8988T (cell line): ENCODE measurements at places on chromosomes 16 and 17.

- no peak for DNase-seq
Measured at GRCh38 chr17:48915459-48916282, 7.5 kb downstream of the UBE2Z start.

- no peak for DNase-seq
Measured at GRCh38 chr16:85134076-85134788, 22.0 kb upstream of the CIBAR2 start.

DNA sequence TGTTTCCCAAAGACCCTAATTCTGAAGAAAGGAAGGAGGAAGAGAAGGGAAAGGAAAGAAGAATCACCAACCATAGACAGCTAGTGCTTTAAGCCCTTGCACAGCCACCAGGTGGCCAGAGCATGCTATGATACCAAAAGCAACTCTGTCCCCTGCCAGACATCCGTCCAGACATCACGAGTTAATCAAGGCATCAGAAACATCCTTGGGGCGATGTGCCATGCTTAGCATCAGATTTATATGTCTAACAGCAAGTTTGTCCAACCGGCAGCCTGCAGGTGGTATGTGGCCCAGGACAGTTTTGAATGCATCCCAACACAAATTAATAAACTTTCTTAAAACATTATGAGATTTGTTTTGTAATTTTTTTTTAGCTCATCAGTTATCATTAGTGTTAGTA is 2.9 kb upstream of the CRYBA1 start:
- peak; percentile 72 for DNase-seq

DNA sequence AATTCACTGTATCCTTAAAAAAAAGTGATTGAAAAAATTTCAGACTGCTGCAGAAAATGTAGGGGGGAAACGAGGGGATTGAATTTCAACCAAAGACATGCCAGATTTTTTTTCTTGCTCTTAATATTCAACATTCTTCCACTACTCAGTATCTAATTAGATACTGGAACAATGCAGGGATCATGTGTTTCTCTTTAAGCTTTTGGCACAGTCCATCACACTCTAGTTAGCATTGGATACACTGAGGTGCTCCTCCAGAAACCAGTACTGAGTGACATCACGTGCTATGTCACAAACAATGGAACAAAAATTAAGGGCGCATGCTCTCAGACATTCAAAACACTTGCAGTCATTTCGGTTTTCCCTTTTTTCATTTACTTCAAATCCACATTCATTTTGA is 298.6 kb upstream of the PSMD7 start:
- DNase-seq: no peak

DNA sequence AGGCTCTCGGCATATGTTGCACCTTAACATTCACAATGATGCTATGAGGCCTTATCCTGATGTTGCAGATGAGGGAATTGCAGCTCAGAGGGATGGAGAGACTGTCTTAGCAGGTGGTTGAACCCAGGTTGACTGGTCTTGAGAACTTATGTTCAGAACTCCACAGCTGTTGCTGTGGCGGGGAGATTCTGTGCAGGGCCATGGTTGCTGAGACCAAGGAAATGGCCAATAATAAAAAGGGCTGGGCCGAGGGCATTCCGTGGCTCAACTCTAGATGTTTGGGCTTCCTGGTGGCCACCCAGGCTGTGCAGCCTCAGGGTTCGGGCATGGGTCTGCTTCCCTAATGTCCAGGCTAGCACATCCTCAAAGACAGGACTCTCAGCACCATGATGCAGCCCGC is 5.9 kb downstream of the KSR1 start:
- no peak for DNase-seq

DNA sequence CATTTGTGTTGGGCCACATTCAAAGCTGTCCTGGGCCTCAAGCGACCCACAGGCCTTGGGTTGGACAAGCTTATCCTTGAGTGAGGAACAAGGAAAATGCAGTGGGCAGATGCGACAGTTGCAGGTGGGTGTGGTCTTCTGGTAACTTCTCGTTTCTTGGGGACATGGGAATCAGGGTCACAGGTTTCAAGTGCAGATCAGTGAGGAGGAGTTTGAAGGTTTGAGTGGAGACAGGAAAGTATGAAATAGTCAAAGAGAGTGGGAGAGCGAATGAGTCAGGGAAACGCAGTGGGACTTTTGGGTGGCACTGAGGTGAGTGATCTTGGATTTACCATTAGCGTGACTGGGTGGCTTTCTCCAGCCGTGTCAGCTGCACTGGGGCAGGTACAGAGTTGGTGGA is 15.4 kb upstream of the CCL22 start:
- DNase-seq: no peak

DNA sequence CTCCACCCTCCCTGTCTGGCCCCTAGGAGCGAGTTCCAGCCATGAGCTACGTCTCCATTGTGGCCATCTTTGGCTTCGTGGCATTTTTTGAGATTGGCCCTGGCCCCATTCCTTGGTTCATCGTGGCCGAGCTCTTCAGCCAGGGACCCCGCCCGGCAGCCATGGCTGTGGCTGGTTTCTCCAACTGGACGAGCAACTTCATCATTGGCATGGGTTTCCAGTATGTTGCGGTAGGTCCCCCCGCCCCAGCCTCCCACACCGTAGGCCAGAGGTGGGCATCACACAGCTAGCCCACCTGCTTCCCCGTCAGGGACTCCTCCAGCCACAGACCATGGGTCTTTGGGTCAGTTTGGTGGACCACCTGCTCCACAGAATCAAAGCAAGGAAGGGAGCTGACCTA is 4.2 kb downstream of the SLC2A4 start:
- no peak for DNase-seq

GRCh38 chr17:81648013-81648706 is 8.2 kb downstream of the PDE6G start:
- DNase-seq: no peak

GRCh38 chr16:63697736-63698135 is 1424.1 kb downstream of the CDH11 start:
- no peak for DNase-seq

- no peak for DNase-seq
Measured at GRCh38 chr16:2902337-2903130, 9.2 kb upstream of the FLYWCH1 start.

DNA sequence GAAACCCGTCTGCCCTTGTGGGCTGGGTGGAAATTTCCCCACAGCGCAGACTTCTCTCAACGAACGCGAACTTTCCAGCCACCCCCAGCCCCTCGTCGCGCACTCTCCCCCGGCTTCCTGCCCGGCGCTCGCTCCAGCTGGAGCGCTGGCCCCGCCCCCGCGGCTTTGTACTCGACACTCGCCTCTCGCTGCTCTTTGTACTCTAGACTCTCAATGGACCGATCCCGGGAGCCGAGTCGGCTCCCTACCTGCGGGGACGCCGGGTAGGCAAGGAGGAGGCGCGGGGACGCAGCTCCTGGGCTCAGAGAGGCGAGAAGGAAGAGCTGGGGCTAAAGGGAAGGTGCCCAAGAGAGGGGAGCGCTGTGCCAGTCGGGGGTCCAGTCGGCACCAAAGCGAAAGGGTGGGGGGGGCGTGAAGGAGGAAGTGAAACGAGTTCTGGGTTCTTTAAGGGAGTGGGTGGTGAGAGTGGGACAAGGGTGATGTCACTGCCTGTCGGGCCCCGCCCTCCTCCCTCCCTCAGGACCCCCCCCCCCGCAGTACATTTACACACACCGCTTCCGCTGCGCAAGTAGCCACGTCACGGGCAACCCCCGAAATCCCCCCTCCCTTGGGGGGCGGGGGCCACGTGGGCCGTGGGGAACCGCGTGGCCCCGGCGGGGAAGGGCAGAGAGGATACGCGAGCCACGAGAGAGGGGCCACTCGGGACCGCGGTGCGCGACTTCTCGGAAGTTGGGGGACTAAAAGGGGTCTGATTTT is 9.7 kb downstream of the KDM6B start:
- DNase-seq: peak; percentile 72

- peak; percentile 42 for DNase-seq
Measured at GRCh38 chr17:19958023-19958422, 19.6 kb downstream of the AKAP10 start.

GRCh38 chr17:63430223-63430622 is 15.9 kb downstream of the CYB561 start:
- no peak for DNase-seq

DNA sequence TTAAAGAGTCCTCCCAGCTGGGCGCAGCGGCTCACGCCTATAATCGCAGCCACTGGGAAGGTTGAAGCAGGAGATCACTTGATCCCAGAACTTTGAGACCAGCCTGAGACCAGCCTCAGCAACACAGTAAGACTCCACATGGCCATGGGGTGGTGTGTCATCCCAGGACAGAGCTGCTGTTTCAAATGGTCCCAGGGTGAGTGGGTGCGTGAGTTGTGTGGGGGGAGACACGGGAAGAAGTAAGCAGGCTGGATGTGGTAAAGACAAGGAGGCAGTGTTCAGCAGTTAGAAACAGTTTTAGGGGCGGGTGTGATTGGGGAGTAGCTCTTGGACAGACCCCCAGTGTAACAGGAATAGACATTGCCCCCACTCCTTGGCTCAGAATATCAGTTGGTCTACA is 3.8 kb downstream of the SHPK start:
- no peak for DNase-seq

DNA sequence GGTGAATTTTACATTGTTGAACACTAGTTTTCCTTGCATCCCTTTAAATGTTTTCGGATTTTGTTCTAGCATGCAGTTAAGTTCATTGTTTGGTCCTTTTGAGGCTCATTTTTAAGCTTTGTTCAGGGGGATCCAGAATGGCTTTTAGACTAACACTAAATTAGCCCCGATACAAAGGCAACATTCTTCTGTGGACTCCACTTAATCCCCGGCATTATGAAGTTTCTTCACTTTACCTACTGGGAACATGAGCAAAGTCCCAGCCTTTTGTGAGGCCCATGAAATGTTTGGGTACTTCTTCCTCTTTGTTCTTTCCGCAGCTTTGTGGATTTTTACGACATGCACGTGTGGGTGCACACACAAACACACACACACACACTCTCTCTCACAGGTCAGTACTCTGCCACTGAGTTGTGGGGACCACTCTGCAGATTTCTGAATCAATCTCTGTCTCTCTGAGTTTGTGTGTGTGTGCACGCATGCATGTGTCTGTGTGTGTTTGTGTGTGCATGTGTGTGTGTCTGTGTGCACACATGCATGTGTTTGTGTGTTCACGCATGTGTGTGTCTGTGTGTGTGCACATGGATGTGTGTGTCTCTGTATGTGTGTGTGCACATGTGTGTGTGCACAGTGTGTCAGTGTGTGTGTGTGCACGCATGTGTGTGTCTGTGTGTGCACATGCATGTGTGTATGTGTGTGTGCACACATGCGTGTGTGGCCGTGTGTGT is 240.4 kb upstream of the TNRC6C start:
- DNase-seq: no peak

- DNase-seq: no peak
Measured at GRCh38 chr17:13572581-13572980, 29.1 kb downstream of the HS3ST3A1 start.

GRCh38 chr17:28170771-28171170 is 128.3 kb downstream of the NLK start:
- DNase-seq: no peak

- no peak for DNase-seq
Measured at GRCh38 chr17:68700421-68700820, 99.3 kb upstream of the FAM20A start.

GRCh38 chr17:6559753-6560215 is 3.4 kb upstream of the PITPNM3 start:
- no peak for DNase-seq

GRCh38 chr16:78462288-78463208 is 363.1 kb downstream of the WWOX start:
- no peak for DNase-seq

DNA sequence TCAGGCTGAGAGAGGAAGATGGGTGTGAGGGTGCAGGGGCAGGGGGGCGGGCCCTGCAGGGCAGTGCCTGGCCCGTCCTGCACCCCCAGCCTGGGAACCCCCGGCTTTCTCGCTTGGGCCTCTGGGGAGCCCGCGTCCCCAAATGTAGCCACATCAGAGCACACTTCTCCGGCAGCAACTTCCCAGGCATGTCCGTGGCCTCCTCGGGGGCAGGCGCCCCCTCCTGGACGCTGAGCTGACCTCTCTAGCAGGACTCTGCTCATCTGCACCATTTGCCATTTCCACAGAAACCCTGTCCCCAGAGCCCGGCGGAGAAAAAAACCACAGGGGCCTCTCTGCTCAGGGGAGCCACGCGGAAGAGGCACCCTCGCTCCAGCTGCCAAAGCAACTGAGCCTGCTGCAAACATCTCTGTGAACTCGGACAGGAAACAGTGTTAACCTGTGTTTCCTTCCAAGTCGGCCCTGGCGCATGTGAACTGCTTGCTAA is 63.4 kb downstream of the KLHDC4 start:
- DNase-seq: peak; percentile 99

GRCh38 chr16:85354686-85355514 is 242.6 kb upstream of the CIBAR2 start:
- no peak for DNase-seq

DNA sequence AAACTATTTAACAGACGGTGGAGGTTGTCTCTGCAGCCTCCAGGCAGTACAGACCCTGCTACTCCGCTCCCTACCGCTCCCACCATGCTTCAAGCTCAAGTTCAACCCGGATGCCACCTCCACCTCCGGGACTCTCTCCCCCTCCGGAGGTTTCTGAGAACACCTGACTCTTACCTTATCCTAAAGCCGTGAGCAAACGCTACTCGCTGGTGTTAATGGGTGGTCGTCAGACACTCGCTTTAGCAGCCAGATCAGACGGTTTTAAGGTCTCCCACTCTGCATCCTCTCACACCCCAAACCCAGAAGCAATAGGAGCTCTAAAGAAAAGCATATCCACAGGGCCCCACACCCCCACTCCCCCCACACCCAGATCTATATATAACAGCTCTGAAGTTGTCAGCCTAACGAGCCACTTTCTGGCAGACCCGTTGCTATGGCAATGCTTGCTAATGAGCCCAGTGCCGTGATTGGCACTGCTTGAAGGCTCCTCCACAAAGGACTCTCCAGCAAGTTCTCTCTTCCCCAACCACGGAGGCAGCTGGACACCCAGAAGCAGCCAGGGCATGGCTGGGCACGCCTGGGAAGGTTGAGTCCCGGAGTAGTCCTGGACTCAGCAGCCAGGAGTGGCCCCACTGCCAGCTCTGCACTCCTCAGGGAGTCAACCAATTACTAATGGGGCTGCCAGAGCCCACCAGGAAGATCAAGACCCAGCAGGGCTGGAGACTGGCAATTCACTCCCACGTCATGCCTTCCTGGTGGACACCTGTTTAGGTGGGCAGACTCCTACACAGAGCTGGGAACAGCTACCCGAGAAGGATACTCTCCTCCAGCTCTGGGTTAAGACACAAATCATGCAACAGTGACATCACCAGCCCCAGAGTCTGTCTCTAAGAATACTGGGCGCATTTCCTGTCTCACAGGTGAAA is 121.2 kb upstream of the RCVRN start:
- no peak for DNase-seq

- no peak for DNase-seq
Measured at GRCh38 chr16:13611596-13611995, 308.4 kb upstream of the ERCC4 start.
